ENCODE measurements at places on chromosomes 2 and 18. TPM values are rescaled to one million over a fixed set of nuclear protein-coding genes. Genes with fewer than 3 reads are reported as not detected.

CACNB4 gene
- 0.09 TPM for polyA plus RNA-seq

DNA sequence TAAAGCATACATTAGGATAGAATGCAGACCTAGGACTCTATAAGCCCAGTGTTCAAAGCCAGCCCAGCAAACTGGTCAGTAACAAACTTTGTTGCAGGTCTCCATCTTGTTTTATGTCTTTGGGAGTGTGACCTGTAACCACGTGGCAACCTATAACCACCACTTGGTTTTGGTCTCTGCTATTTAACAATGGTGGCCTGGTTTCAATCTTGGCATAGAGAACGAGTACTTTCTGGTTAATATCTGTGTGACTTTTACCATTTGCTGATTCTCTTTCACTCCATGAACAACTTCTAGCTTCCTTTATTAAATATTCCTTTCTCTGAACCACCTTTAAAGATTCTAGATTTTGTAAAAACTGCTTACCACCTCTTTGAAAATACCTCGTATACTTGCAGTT lies 118.5 kb downstream of the KCNS3 start:
- DNase-seq: no peak

SULT1C2 gene
- polyA plus RNA-seq: 1.4 TPM

ST6GAL2 gene
- polyA plus RNA-seq: 0.15 TPM

IL36A gene
- polyA plus RNA-seq: not detected

ANKRD62 gene
- not detected for polyA plus RNA-seq

TXNDC9 gene
- 13.0 TPM for polyA plus RNA-seq

- no peak for DNase-seq
Measured at GRCh38 chr2:216224388-216224787, 115.2 kb downstream of the XRCC5 start.

DNA sequence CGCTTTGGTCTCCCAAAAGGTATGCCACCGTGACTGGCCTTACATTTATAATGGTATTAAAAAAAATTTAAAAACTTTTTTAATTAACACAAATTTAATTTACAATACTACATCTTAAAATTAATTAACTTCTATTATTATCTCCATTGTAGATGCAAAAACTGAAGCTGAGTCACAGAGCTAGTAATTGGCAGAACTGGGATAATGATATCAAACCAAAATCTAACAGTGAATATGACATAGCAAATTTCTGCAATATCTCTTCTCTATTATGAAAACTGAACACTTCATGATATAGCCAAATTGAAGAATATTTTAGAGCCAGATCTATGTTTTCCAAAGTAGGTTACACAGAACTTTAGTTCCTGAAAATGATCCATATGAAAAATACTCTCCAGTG lies 66.4 kb upstream of the CHAC2 start:
- DNase-seq: no peak

TUBB8B gene
- not detected for polyA plus RNA-seq

GRCh38 chr2:45761635-45762034 lies 110.2 kb downstream of the PRKCE start:
- no peak for DNase-seq

- DNase-seq: no peak
Measured at GRCh38 chr2:8855010-8855409, 17.6 kb upstream of the KIDINS220 start.

CFAP65 gene
- not detected for polyA plus RNA-seq

- no peak for DNase-seq
Measured at GRCh38 chr2:173644146-173644545, 289.5 kb downstream of the CDCA7 start.

CFAP53 gene
- polyA plus RNA-seq: 0.09 TPM

- peak; percentile 61 for DNase-seq
Measured at GRCh38 chr2:190408538-190409271, 550 bp downstream of the MFSD6 start.

GRCh38 chr2:228689053-228689452 lies 507.6 kb upstream of the SPHKAP start:
- DNase-seq: no peak

GRCh38 chr2:28219758-28220368 lies 172.8 kb upstream of the FOSL2 start:
- no peak for DNase-seq

ERFE gene
- polyA plus RNA-seq: not detected

DNA sequence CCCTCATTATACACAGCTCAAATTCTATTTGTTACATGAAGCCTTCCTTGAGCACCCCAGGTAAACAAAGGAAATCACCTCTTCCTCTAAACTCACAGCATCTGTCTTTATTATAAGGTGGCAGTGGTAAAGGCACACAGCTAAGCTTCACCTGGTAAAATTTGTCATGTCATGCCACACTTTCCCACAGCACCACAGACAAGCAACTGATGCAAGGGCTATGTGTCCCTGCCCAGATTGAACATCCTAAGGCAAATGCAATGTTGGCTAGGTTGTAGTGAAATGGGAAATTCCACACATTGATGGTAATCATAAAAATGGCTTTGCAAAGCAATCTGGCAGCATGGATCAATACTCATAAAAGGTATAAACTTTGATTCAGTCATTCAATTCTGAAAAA lies 18.9 kb downstream of the LDAH start:
- no peak for DNase-seq

DNA sequence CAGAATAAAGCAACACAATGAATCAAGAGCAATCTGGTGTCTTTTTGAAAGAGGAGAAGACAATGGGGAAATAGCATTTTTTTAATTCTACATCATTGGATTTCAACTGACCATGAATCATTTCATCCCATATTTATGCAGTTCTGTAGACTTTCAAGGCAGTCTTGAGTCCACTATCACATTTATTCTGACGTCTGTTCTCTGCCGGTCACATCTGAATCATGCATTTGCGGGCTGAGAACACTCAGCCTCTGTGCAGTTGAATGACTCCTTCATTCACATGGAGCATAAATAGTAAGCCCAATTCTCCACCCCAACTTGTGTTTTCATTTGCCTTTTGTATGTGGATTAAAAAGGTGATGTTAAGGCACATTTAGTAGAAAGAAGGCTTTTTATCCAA lies 128.2 kb downstream of the AKAIN1 start:
- DNase-seq: no peak

RTP5 gene
- 0.15 TPM for polyA plus RNA-seq

CAVIN2 gene
- 31.5 TPM for polyA plus RNA-seq

DNA sequence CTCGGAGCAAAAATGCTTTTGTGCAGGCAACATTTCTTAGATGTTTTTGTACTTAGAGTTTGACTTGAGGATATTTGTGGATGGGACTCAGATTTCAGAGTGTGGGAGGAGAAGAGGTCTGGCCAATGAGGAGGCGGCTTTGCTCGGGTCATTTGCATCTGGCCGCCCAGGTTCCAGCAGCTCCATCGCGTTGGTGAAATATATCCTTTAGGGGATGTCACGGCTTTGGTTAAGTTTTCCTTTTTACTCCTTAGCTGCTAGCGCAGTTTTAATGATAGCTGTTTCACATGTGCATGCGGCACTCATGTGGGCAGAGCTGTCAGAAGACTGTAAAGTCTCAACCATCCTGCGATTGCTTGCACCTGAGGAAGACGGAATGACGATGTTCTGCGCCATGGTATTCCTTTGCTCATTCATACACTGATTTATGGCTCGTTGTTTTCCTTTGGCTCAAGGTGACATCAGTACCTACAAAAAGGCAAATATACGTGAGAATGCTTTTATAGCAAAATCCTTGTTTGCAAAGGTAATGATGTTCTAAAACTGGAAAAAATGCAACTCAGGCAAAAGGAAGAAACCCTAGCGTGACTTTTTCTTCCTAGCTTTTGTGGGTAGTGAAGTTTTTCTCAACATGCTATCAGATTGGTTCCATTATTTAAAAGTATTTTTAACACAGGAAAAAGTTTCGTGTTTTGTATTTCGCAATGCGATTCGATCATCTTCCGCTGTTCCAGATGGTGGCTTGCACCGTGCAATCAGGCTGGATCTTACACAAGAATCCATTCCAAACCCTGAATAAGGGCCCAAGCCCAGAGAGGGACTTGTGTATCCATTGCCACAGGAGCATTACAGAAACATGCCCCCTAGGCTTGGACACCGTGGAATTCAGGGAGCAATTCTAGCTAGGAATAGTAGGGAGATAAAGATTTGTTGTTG lies 70.5 kb upstream of the ZNF516 start:
- peak; percentile 61 for DNase-seq

DNA sequence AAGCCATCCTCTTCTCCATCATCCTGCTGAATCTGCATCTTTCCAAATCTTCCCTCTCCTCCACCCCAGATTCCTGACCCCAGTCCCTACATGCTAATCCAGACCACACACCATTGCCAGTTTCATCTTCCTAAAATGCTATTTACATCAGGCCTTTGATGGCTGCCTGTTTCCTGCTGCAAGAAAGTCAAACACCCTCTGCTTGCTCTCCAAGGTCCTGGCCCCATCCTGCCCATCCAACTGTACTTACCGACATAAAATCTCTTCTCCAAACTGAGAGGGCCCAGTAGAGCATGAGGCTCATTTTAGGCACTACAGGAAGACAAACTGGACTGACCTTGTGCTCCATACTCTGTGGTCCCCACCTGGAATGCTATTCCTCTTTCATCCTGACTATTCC lies 19.0 kb downstream of the ALK start:
- DNase-seq: no peak

ERMN gene
- 0.09 TPM for polyA plus RNA-seq

DNA sequence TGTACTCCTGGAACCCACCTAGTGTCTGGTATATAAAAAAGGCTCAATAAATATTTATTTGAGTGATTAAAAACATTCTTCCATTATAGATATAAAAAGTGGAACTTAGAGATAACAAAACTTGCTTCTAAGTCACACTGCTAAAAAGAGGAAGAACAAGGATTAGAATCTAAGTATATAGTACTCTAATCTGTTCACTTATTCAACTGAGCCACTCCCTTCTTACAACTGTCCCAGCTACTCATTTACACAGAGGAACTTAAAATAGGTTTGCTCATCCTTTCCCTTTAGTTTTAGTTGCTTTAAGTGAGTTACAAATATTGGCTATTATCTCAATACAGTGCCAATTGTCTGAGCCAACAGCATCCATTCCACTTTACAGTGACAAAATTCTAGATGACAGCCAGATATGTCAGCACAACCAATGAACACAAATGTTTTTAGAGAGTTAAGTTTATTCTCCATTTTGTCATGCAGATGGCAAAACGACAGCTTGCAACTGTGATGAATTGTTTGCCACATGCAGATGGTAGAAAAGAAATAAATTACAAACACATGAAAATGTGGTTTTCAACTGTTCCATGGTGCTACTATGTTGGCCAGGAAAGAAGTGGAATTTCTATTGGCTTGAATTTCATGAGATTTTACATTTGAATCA lies 280.7 kb upstream of the ZC3H15 start:
- no peak for DNase-seq

GRCh38 chr2:133518700-133519344 lies 49.4 kb downstream of the NCKAP5 start:
- no peak for DNase-seq

DNA sequence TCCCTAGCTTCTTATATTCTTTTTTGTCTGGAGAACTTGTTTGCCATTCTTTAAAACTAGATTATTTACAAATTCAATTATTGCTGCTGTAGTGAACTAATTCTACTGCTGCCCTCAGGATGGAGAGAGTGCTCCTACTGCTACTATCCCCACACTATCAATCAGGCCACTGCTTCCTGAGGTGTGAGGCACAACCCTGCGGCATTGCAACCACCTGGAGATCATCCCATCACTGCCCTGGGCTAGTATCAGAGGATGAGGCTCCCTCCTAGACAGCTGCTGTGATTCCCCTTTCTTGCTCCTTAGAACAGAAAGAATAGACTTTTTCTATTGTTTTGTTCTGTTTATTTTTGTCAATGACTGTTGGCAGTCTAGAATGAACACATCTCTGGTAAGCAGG lies 146.6 kb downstream of the CDH19 start:
- DNase-seq: no peak

Measured in heart right ventricle (tissue), 16 donors.